ENCODE measurements at places on chromosomes 7 and 10.

DNA sequence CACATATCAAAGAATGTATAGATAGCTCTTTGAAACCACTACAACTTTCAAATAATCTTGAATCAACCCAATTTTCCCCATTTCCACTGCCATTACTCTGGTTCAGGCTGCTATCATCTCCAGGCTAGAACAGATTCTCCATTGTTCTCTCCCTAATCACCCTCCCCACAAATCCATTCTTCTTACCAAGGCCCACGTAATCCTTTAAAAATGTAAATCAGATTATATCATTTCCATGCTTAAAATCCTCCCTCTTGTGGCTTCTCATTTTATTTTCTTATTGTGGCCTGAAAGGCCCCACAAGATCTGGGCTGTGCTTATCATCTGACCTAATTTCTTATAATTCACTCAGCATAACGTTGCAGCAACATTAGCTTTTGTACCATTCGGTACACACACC lies 3.0 kb upstream of the PON1 start:
- no peak for DNase-seq

DNA sequence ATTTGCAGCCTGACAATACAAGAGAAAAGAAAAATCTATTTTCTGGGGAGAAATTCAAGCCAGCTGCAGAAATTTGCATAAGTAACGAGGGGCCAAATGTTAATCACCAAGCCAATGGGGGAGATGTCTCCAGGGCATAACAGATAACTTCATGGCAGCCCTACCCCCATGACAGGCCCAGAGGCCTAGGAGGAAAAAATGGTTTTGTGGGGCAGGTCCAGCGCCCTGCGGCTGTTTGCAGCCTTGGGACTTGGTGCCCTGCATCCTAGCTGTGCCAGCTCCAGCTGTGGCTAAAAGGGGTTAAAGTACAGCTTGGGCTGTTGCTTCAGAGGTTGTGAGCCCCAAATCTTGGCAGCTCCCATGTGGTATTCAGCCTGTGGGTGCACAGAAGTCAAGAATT lies 54.3 kb downstream of the VIM start:
- no peak for DNase-seq

GRCh38 chr10:132540456-132540855 lies 2.9 kb downstream of the INPP5A start:
- DNase-seq, result no peak

DNA sequence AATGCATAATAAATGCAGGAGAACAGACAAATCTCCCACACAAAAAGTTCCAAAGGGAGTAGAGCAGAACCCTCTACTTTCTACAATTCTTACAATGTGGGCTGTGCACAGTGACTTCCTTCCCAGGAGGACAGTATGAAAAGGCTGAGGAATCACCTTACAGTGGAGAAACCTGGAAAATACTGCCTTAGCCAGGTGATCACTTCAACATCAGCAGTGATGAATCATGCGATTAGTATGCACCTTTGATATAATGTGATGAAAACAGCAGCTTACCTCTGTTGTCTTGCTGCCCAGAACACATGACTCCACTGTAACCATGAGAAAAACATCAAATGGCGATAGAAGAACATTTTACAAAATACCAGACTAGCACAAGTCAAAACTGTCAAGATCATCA lies 329.7 kb upstream of the POM121L12 start:
- DNase-seq, result no peak

GRCh38 chr7:42745357-42746059 lies 166.4 kb downstream of the C7orf25 start:
- peak; percentile 36 for DNase-seq

DNA sequence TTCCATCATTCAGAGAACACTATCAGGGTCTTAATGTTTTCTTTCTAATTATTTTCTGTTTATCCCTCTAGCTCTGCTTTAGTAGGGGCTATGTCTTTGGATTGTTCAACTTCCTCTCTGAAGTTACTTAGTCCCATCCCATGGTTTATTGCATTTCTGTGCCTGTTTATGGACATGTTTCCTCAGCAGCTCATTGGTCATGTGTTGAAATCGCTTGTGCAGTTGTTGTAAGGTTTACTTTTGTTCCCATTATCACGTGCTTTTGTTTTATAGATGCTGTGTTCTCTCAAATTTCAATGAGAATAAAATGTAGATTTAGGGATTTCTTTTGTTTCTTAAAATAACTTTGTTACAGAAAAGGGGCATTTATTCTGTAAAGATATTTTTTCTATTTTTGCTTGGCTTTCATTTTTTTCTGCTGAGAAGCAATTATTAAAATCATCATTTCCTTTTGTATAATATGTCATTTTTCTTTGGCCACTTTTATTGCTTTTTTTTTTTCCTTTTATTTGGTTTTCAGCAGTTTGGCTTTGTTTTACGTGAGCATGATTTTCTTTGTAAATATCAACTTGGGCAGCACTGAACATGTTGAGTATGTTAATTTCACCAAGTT lies 110.9 kb downstream of the CCDC7 start:
- DNase-seq, result no peak

- DNase-seq, result no peak
Observed at GRCh38 chr7:10780400-10780747, 193.3 kb upstream of the PHF14 start.

DNA sequence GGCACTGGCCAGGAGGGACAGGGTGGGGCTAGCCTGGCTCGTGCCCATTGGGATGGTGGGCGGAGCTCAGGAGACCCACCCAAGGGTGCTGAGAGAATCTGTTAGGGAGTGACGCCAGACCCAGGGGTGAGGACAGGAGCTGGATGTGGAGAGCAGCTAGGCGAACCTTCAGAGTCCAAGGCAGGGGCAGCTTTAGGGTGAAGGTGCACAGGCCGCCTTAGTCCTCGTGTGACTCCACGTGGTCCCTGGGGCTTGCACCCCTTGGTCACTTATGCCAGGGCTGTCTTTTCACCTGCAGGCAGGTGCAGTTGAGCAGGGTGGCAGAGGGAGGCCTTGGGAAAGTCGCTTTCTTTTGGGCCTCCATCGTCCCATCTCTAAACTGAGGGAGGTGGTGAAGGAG lies 4.3 kb downstream of the RAMP3 start:
- no peak for DNase-seq

- no peak for DNase-seq
Observed at GRCh38 chr10:65931291-65932070, 994.4 kb upstream of the LRRTM3 start.

DNA sequence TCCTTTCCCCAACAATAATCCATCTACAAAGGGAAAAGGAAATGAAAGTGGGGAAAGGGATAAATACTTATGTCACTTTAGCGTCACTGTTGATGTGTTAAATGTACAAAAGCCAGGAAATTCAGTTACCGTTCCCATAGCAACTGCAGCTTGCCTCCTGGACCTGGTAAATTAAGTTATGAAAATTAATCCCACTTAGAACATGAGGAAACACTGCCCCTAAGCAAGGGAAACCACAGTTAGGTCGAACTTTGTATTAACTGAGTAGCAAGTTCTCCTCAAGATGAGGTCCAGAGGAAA lies 338.2 kb upstream of the AOAH start:
- DNase-seq, result no peak

GRCh38 chr10:2772135-2772534 lies 295.2 kb upstream of the PFKP start:
- DNase-seq, result no peak

- peak; percentile 42 for DNase-seq
Observed at GRCh38 chr7:37208528-37208927, 240.1 kb downstream of the ELMO1 start.

- DNase-seq, result no peak
Observed at GRCh38 chr7:115037128-115037802, 115.4 kb downstream of the MDFIC start.

- DNase-seq, result no peak
Observed at GRCh38 chr7:42877862-42878261, 34.0 kb downstream of the C7orf25 start.

GRCh38 chr7:142873281-142873784 lies 12.2 kb downstream of the TRPV6 start:
- peak; percentile 55 for DNase-seq

GRCh38 chr7:147869456-147869855 lies 721.1 kb upstream of the C7orf33 start:
- DNase-seq, result no peak

- no peak for DNase-seq
Observed at GRCh38 chr10:131865223-131865917, 35.4 kb upstream of the PPP2R2D start.

GRCh38 chr7:29865526-29865925 lies 59.2 kb downstream of the WIPF3 start:
- no peak for DNase-seq

GRCh38 chr7:2478399-2478785 lies 2.2 kb upstream of the GRIFIN start:
- no peak for DNase-seq

DNA sequence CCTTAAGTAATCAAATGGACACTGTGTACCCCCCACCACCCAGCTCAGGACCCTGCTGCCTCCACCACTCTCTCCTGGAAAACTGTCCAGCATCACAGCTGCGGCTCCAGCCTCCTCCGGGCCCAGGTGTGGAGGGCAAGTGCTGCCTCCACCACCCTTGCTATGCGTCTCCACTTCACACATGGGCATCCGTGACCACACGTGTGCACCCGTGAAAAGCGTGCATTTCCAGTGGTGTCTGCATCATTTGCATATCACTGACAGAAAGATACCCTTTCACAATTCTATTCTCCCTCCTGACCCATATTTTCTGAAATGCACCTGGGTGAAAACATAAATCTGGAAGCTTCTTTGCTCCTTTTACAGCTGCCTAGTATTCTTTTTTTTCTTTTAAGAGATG lies 89.7 kb upstream of the PDGFA start:
- DNase-seq, result no peak

GRCh38 chr7:119175911-119176627 lies 951.6 kb downstream of the ANKRD7 start:
- peak; percentile 60 for DNase-seq

GRCh38 chr10:20890009-20890408 lies 7.1 kb downstream of the NEBL start:
- no peak for DNase-seq

DNA sequence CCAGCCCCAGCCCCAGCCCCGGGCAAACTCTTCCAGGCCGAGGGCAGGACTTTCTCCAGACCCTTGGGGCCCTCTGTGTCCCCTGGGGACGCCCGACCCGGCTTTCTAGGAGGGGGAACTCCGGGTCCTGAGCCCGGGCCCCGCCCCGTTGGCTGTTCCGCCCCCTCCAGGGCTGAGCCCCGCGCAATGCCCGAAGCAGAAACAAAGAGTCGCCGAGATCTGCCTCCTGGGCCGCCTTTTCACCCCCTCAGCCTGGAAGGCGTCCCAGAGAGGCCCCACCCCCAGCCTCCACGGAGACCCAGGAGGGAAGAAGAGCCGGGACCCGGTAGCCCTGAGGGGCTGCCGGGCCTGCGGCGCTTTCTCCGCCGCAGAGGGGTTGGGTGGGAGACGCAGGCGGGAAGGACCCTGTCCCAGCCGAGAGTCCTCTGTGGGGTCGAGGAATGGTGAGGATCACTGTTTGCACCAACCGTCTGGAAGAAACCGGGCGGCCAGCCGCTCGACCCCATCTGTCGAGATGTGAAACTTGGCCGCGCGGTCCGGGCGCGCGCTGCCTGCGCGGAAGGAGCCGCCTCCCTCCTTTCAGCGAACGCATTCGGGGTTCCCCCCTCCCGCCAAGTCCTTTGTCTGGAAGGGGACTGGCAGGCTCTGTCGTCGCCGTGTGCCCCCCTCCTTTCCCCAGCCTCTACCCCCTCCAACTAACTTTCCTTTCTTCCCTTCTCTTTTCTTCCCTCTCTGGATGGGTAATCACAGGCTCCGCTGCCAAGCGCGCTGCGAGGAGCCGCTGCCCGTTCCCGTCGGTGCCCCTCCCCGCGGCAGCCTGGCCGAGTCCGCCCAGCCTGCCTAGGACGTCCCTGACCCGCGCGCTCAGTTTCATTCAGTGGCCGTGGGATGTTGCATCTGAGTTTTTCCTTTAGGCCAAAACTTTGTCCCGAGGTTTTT lies 10.2 kb downstream of the EN2 start:
- no peak for DNase-seq
